ENCODE measurements at places on chromosomes 11 and 22. TPM values are rescaled to one million over a fixed set of nuclear protein-coding genes. Genes with fewer than 3 reads are reported as not detected.

C11orf52 gene
- polyA plus RNA-seq = 21.1 TPM

DNA sequence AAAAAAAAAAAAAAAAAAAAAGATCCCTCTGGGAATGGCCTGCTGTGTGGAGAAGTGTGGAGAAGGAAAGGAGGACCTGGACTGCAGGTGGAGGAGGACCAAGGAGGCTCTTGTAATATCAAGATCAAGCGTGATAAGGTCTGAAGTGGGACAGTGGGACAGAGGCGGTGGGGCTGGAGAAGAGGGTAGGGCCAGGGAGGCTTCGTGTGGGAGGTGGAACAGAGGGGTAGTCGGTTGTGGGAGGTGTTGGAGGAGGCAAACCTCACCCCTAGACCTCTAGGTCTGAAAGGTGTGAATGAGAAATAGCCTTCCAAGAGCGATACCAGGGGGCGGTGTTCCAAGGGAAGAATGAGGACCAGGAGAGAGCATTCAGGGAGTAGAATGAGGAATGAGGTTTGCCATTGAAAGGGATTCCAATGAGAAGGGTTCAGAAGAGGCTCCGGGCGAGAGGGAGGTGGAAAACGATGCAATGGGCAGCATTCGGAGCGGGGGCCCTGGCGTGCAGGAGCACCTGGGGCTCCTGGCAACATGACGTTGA, 44.2 kb downstream of the MCHR1 start:
- DNase-seq = no peak

DNA sequence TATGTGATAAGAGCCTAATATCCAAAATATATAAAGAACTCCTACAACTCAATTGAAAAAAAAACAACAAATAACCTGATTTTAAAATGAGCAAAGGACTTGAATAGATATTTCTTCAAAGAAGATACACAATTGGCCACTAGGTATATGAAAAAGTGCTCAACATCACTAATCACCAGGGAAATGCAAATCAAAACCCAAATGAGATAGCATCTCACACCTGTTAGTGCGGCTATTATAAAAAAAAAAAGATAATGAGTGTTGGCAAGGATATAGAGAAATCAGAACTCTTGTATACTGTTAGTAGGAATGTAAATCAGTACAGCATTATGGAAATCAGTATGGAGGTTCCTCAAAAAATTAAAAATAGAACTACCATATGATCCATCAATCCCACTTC, 5.9 kb upstream of the SIK2 start:
- no peak for DNase-seq

DNA sequence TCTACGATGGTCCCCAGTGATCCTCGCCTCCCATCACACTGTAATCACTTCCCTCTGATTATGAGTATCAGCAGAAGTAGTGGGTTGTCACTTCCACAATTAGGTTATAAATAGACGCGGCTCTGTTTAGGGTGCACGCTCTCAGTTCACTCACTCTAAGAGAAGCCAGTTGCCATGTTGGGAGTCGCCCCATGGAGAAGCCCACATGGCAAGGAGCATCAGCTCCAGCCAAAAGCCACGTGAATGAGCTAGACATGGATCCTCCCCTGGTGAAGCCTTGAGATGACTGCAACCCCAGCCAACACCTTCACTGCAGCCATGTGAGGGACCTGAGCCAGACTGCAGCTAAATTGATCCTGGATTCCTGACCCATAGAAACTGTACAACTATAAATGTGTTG, 26.4 kb upstream of the MYOD1 start:
- DNase-seq = no peak

DNA sequence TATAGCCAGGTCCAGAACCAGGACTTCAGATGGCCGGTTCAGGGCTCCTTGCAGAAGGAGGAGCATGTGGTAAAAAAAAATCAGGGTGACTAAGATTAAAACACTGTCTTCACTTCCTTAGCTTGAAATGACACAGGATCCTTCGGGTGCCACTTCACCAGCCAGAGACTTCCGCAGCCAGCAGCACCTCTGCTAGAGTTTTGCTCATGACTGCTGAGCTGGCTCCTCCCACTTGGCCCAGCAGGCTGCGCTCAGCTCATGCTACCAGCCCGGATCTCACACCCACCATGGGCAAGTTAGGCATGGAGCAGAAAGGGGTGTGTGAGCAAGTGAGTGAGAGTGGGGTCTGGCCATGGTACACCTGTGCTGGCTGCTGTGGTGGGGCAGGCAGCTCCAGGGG, 6.6 kb upstream of the MS4A18 start:
- no peak for DNase-seq

All from hepatocyte (in vitro differentiated cells).